Heart right ventricle (tissue), 16 donors: ENCODE measurements at places on chromosomes 1 and 21. TPM values are rescaled to one million over a fixed set of nuclear protein-coding genes. Genes with fewer than 3 reads are reported as not detected.

Gene TNFRSF18
- not detected for polyA plus RNA-seq

Gene NID1
- polyA plus RNA-seq: 68.9 TPM

Gene DCDC2B
- polyA plus RNA-seq: not detected

Gene RGS1
- polyA plus RNA-seq: 5.8 TPM

Gene RHOU
- polyA plus RNA-seq: 4.3 TPM

Gene EFNA1
- polyA plus RNA-seq: 44.2 TPM

Gene HRNR
- 0.07 TPM for polyA plus RNA-seq

Gene AMY1C
- polyA plus RNA-seq: not detected

Gene RXFP4
- 0.04 TPM for polyA plus RNA-seq

Gene LPAR3
- polyA plus RNA-seq: 4.7 TPM

Gene S100A7A
- not detected for polyA plus RNA-seq

Gene PTPRF
- polyA plus RNA-seq: 1.7 TPM

Gene H6PD
- polyA plus RNA-seq: 17.1 TPM

Gene THEM5
- polyA plus RNA-seq: not detected

Gene PLCH2
- polyA plus RNA-seq: 0.12 TPM

Gene KRTAP19-1
- not detected for polyA plus RNA-seq

Gene ELF3
- polyA plus RNA-seq: 2.7 TPM

Gene OR10J1
- not detected for polyA plus RNA-seq

Gene DHCR24
- polyA plus RNA-seq: 70.6 TPM

Gene CFHR5
- polyA plus RNA-seq: not detected

Gene FOXD3
- polyA plus RNA-seq: 0.14 TPM

Gene VANGL1
- 1.8 TPM for polyA plus RNA-seq

Gene SHCBP1L
- polyA plus RNA-seq: 0.09 TPM

Gene DCST2
- 0.38 TPM for polyA plus RNA-seq

Gene FAM72A
- 0.88 TPM for polyA plus RNA-seq

Gene MTX1
- polyA plus RNA-seq: 49.7 TPM

Gene WLS
- 36.4 TPM for polyA plus RNA-seq

Gene S100A12
- polyA plus RNA-seq: 6.2 TPM

Gene SPRR2F
- polyA plus RNA-seq: not detected

Gene MECR
- polyA plus RNA-seq: 31.1 TPM

Gene KCNE1
- polyA plus RNA-seq: 0.75 TPM

Gene FAM3B
- polyA plus RNA-seq: 0.04 TPM

Gene SPATA46
- polyA plus RNA-seq: not detected

Gene KCNA2
- polyA plus RNA-seq: 0.04 TPM

Gene IL23R
- not detected for polyA plus RNA-seq

Gene ASPM
- polyA plus RNA-seq: 0.22 TPM

Gene DTL
- polyA plus RNA-seq: 0.35 TPM

Gene L1TD1
- polyA plus RNA-seq: 0.16 TPM

Gene SIK1
- 3.1 TPM for polyA plus RNA-seq

Gene BARHL2
- polyA plus RNA-seq: not detected

Gene RGS13
- polyA plus RNA-seq: not detected
